Mammary epithelial cell (primary cell): ENCODE measurements at places on chromosomes 6 and 20. TPM values are rescaled to one million over a fixed set of nuclear protein-coding genes. Genes with fewer than 3 reads are reported as not detected.

The MYLK4 gene
- 0.33 TPM for total RNA-seq

GRCh38 chr6:92174398-92175073 is 1244.8 kb downstream of the EPHA7 start:
- no peak for DNase-seq

DNA sequence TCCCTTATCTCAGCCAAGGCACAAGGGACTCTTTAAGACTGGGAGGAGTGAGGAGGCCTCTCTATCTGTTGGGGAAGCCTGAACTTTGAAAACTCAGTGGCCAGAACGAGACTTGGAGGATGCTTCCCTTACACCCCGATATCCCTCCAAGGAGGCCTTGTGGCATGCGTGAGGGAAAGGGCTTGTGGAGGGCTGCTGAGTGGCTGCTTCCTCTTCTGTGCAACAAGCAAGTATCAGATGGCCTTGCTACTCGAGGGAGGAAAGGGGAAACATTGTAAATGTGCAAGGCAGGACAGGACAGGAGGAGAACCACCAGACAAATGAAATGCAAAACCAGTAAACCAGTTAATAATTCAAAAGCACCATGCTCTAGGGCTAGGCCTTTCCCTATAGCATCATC is 306.5 kb upstream of the MAP3K7 start:
- no peak for DNase-seq

GRCh38 chr6:2186516-2186915 is 58.9 kb downstream of the GMDS start:
- DNase-seq = peak; percentile 86

- DNase-seq = peak; percentile 30
These were observed 874 bp downstream of the ZBTB46 start for GRCh38 chr20:63829945-63830835.

- no peak for DNase-seq
These were observed 3.6 kb downstream of the RPS21 start for GRCh38 chr20:62390317-62391164.

DNA sequence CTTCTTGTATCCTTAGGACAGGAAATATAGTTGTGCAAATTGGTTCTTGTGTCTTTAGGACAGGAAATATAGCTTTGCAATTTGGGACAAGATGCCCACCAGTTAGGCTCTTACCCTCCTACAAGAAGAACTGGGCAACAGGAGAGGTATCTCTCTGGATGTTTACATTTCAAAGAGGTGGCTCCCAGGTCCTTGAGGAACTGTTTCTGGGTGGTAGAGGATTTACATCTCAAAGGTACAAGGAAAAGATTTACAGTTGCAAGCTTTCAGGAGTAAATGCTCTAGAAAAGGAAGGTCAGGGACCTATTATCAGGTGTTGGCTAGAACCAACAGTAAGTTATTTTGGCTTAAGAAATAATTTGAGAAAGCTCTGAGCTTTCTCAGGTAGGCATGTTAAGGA is 19.2 kb downstream of the RNF182 start:
- DNase-seq = no peak

DNA sequence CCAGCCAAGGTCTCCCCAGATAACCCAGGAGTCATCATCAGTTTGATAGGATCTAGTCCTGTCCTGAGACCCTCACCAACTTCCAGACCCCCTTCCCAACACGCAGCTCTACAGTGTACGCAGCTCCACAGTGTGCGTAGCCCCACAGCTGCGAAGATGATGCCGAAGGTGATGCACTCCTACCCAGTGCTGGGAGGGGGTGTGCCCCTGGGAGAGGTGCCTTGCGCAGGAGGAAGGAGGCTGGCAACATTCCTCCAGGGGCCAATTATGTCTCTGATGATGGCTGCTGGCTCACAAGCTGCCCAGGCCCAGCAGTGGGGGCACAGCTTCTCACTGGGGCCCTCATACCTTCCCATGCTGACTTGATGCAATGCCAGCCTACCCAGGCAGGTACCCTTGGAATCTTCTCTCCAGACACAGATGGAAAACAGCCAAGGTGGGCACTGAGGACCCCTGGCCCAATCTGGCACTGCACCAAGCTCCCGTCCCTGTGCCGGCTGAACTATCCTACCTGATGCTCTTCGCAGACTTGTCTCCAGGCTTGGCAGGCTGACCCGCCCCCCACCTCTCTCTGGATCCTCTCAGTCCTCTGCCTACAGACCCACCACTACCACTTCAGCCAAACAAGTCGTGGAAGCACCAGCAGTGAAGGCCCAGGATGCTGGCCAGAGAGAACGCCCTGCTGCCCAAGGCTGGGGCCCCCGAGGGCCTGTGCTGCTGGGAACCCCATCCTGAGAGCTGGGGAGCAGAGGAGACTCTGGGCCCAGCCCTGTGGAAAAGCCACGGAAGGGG is 1.4 kb downstream of the ZNF512B start:
- DNase-seq = no peak

The CD109 gene
- total RNA-seq = 82.5 and 82.6 TPM in 2 replicates

- no peak for DNase-seq
These were observed 158.5 kb upstream of the ARID1B start for GRCh38 chr6:156618600-156619205.

GRCh38 chr6:38943964-38944363 is 104.6 kb upstream of the GLP1R start:
- DNase-seq = no peak

- DNase-seq = no peak
These were observed 15.2 kb upstream of the CST3 start for GRCh38 chr20:23652926-23653325.

GRCh38 chr6:136549300-136550044 is 750 bp downstream of the MAP7 start:
- DNase-seq = peak; percentile 34

DNA sequence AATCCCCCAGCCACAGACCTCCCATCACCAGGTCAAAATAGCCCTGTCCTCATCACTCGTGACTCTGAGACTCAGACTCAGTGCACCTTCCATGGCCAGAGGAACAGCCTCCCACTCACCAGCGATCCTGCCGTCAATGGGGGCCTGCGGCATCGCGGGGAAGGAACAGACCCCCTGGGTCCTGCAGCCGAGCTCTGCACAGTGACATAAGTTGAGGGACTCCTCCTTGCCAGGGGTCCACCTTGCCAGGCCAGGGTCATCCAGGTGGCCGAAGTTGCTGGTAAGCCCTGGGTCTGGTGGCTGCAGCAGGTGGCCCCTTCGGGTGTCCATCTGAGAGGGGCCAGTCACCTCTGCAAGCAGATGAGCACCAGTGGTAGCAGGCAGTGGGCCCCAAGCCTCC is 16.3 kb downstream of the ETV7 start:
- DNase-seq = no peak

The THBS2 gene
- 0.19 and 0.64 TPM in 2 replicates for total RNA-seq

The PRR18 gene
- 0.50 TPM for total RNA-seq

DNA sequence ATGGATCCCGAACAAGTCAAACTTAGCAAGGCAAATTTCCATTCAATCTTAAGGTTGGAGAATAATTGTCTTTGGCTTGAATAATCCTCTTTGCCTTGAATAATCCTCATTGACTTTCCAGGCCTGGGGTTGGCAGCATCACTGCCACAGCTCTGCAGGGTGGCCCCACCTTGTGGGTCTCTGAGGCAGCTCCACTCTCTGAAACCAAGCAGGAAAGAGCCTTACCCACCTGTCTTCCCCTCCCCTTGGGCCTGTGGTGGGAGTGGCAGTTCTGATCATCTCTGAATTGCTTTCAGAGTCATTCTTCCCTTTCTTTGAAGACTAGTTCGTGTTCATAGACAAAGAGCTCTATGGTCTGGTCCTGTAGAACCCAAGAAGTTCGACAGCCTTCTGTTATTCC is 47.5 kb downstream of the KCNQ5 start:
- DNase-seq = no peak

DNA sequence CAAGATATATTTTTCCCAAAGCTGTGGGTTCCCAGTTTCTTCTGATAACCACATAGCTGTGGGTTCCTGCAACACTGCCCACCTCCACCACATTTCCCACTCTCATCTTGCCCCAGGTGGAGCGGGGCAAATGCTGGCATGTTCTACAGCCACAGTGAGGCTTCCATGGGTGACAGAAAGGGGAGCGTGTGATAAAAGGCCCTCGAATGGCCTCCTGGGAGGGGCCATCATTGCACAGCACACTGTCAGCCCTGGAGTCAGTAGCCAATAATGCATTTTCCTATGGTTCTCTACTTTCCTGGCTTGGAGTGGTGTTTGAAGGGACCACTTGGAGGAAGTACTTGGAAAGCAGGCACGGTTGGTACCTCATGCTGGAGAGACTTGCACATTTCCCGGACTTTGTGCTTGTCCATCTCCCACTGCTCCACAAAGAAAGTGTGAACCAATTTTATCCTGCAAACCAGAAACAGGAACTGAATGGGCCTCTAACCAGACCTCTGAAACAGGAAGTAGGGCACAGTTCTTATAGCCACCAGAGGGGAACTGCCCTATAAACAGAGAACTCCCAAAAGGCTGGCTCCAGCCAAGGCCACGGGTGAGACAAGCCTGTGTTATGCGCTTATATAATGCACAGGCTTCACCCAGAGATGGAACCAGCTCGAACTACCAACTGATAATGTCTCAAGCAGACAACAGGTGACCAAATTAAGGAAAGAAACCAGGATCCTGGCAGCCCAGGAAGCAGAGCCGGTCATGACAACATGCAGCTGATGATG is 8.6 kb downstream of the MAP3K5 start:
- no peak for DNase-seq

- DNase-seq = no peak
These were observed 93.0 kb upstream of the POPDC3 start for GRCh38 chr6:105272786-105273185.

The BRD2 gene
- total RNA-seq = 114 TPM

- no peak for DNase-seq
These were observed 44.9 kb upstream of the TMEM181 start for GRCh38 chr6:158514991-158515390.

DNA sequence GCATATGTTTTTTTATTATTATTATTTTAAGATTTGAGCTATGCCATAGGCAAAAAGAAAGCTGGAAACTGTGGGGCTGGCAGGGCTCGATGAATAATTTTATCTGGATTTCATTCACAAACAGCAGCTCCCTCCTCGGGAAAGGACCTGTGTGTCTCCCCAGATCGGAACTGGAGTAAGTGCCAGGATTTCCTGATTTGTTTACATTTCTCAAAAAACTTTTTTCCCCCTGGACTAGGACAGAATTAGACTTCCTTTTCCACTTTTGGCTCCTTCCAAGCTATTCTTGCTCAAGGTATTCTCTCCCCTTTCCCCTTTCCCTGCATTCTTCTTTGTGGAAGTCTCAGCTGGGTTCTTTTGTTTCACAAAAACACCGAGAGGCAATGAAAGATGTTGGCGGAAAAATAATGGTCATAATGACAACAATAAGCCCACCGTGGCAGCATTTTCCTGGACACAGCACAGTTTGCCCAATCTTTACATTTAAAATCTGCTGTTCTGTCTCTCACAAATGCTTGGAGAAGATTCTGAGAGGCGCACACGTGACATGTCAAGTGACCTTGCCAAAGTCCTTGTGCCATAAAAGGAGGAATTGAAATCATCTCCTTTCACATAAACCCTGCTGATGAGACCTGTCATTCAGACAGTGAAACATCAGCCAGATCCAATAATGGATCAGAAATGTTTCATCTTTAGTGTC is 85.8 kb upstream of the PREP start:
- no peak for DNase-seq

DNA sequence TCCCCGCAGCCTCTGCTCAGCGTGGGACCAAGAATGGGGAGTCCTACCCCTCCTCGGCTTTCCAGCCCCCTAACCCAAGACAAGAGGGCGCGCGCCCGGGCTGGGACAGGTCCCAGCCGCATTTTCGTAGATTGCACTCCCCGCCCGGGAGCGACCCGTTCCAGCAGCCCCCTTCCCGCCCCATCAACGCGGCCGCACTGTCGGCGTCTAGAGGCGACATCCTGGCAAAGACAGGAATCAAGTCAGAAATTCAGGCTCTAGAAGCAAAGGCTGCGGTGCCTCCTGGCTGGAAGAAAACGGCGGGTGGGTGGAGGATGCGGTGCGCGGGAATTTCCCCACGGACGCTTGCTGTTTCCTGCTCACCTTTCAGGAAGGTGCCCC is 957 bp downstream of the PROKR2 start:
- no peak for DNase-seq

GRCh38 chr6:138211048-138211581 is 7.2 kb downstream of the PBOV1 start:
- DNase-seq = no peak

The HCK gene
- total RNA-seq = not detected

- DNase-seq = no peak
These were observed 25.2 kb downstream of the MANBAL start for GRCh38 chr20:37314617-37315016.

The GSTA2 gene
- 0.50 TPM for total RNA-seq

The DEFB124 gene
- total RNA-seq = not detected in 2 replicates

The ZSCAN9 gene
- 11.9 and 12.6 TPM in 2 replicates for total RNA-seq

- DNase-seq = no peak
These were observed 38.7 kb downstream of the PRKN start for GRCh38 chr6:162688751-162689345.

The POU3F2 gene
- total RNA-seq = not detected in 2 replicates

GRCh38 chr6:68368845-68369244 is 266.2 kb upstream of the ADGRB3 start:
- DNase-seq = no peak
